ENCODE measurements at places on chromosomes 12 and 14.
A peak's percentile ranks its signal among the peaks of the same experiment; 100 is the strongest.

- DNase-seq, result no peak
These were observed 5.0 kb upstream of the LGALS3 start for GRCh38 chr14:55123852-55124639.

DNA sequence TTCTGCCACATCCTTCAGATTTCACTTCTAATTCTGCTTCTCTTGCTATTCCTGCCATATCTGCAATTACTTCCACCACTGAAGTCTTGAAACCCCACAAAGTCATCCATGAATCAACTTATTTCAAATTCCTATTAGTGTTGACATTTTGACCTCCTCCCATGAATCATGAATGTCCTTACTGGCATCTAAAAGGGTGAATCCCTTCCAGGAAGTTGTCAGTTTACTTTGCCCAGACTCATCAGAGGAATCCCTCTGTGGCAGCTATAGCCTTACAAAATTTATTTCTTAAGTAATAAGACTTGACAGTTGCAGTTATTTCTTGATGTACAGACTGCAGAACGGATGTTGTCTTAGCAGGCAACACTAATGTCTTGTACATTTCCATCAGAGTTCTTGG, 162.9 kb downstream of the PCNX1 start:
- peak; percentile 31 for DNase-seq

DNA sequence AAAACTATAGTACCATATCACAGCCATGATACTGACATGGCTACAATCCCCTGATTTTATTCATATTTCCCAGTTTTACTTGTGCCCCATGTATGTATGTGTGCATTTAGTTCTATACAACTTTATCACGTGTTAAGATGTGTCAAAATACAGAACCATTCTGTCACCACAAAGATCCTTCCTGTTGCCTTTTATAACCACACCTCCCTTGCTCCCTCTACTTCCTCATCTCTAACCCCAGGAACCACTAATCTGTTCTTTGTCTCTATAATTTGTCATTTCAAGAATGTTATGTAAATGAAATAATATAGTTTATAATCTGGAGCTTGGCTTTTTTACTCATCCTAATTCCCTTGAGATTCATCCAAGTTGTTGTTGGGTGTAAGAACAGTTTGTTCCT, 358.4 kb downstream of the DPF3 start:
- no peak for DNase-seq

- DNase-seq, result peak; percentile 75
These were observed 37.4 kb downstream of the SUSD6 start for GRCh38 chr14:69648480-69649451.

GRCh38 chr14:33686856-33687255, 264.0 kb downstream of the EGLN3 start:
- no peak for DNase-seq

All from GM23248 (cell line).